Left kidney (tissue), 8 donors: ENCODE measurements at places on chromosomes 11 and 22. TPM values are rescaled to one million over a fixed set of nuclear protein-coding genes. Genes with fewer than 3 reads are reported as not detected.

DNA sequence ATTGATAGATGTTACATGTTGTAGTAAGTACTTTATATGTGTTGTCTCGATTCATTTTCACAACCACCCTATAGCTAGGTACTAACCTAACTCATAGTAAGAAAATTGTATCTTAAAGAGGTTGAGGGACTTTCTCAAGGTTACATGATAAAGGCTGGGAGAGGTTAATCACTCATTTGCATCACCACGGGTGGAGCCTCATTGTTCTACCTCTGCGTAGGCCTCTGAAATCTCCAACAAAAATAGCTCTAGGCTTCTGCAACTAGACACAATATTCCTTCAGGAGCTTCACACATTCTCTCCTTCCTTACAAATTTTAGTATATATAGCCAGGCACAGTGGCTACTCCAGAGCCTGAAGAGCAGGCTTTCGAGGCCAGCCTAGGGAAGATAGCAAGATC is 408.9 kb upstream of the ANO5 start:
- no peak for DNase-seq

The LINC01488 gene
- polyA plus RNA-seq, result not detected

DNA sequence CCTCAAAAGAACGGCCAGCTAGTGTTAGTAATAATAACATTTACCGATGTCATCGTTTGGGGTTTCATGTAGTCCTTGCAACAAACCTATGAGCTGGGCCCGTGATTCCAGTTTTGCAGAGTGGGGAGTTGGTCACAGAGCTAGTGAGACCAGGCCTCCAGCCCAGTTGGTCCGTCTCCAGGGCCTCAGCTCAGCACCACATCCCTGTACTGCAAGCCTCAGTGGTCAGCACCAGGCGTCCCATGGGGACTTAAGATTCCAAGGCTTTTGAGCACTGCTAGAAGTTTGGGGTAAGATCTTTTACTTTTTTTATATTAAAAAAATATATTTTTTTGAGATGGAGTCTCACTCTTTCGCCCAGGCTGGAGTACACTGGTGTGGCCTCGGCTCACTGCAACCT is 1.1 kb upstream of the TSGA10IP start:
- DNase-seq, result no peak

The GPHA2 gene
- polyA plus RNA-seq, result 2.6 TPM

DNA sequence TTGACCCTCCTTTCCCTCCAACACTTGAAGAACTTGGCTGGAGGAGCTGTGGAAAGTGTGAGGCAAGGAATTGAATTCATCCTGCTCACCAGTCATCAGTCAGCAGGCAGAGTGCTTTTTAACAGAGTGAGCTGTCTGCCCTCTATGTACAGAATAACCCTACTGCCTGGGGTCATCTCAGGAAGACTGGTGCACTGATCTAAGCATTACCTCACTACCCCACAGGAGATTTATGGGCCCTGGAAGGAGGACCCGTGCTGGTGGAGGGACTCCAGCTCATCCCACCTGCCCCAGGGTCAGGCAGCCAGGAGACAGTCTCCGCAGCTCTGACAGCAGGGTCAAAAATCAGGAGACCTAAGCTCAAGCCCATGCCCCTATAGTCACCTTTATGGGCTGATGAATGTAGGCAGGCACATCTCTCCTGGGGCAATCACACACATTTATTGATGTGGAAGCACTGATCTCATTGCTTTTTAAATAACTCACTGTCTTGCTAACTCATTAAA is 270.8 kb upstream of the SESN3 start:
- DNase-seq, result no peak

The MS4A15 gene
- not detected for polyA plus RNA-seq

GRCh38 chr11:112539741-112540140 is 279.1 kb upstream of the PLET1 start:
- DNase-seq, result no peak

The P4HA3 gene
- polyA plus RNA-seq, result 1.0 TPM

The MYO7A gene
- polyA plus RNA-seq, result 3.7 TPM

DNA sequence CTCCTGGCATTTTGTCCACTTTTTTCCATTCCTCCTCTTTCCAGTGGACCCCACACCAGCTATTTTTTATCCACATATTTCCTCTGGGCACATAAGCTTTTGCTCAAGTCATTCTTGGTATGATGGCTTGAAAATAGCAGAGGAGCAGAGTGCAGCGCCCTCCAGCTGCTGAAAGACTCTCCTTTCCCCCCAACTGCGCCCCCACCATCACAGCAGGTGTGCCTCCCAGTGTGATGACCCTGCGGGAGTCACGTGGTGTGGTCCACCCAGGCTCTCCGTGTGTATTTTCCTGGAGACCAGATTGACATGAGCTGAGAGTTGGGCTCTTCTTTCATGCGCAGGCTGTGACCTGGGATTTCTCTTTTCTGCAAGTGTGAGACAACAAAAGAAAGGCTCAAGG is 1241.6 kb downstream of the TBC1D22A start:
- no peak for DNase-seq

The HTR3B gene
- polyA plus RNA-seq, result 0.12 TPM

The HEPACAM gene
- 2.2 TPM for polyA plus RNA-seq

DNA sequence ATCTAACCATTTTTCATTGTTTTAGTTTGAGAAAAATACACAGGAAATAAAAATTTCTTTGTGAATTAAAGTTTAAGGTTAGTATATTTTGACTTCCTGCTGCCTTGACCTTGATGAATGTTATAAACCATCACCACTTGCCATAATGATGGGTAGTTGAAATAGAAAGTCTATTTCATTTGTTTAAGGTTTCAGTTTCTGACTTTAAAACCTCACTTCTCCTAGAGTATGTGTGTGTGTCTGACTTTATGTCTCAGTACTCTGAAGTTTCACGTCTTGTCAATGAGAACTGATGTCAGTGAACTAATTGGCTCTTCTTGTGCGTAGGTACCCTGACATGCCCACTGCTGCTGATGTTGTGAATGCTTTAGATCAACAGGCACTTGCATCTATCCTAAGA is 188.2 kb downstream of the METTL15 start:
- no peak for DNase-seq

- no peak for DNase-seq
These were observed 71.1 kb upstream of the WNT7B start for GRCh38 chr22:46047841-46048595.

The GAL gene
- 0.23 TPM for polyA plus RNA-seq

GRCh38 chr22:35834061-35834460 is 116.4 kb downstream of the APOL5 start:
- no peak for DNase-seq

The KLHDC7B gene
- 0.10 TPM for polyA plus RNA-seq

The FZD4 gene
- polyA plus RNA-seq, result 91.3 TPM

The DEPDC7 gene
- polyA plus RNA-seq, result 8.6 TPM

DNA sequence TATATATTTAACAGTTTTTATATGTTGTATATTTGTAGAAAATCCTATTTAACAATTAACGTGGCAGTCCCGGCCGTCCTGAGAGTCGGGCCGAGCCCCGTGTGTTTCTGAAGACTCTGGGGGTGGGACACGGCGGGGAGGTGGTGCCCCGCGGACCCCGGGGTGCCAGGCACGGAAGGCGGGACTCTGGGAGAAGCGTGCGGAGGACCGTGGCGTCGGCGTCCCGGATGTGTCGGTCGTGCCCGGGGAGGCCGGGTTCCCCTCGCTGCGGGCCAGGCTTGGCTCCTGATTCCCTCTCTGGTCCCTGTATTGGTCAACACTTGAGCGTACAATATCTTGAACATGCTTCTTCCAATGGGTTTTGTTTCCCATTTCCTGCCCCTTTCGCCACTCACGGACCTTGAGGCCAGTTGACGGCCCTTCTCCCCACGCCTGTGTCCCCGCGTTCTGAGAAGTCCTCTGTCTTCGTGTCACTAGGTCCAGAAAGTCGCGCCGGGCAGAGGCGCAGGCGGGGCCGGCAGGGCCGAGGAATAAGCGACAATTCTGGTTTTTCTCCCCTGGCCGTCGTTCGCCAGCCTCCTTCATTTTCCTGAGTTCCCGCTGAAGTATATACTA is 1076.7 kb downstream of the BRD1 start:
- DNase-seq, result no peak

GRCh38 chr22:33952776-33953175 is 32.5 kb upstream of the LARGE1 start:
- no peak for DNase-seq

GRCh38 chr11:77407613-77408012 is 66.3 kb downstream of the PAK1 start:
- DNase-seq, result no peak

DNA sequence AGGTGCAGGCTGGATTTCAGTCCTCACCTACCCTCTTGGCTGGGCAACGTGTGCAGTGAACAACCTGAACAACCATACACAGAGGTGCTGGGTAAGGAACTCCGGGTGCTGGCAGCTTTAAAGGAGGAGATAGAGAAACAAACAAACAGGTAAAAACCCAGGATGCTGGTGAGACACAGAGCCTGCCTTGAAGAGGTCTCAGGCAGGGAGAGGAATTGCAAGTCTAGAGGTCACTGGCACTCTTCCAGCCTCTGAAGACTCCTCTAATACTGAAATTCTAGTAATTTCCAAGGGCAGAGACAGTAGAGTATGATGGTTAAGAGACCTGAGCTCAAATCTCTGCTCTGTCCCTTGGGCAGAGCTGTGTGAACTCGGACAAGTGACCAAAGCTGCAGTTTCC is 192.5 kb downstream of the CEP164 start:
- no peak for DNase-seq

The CCDC15 gene
- polyA plus RNA-seq, result 5.6 TPM

The MAJIN gene
- 0.88 TPM for polyA plus RNA-seq

DNA sequence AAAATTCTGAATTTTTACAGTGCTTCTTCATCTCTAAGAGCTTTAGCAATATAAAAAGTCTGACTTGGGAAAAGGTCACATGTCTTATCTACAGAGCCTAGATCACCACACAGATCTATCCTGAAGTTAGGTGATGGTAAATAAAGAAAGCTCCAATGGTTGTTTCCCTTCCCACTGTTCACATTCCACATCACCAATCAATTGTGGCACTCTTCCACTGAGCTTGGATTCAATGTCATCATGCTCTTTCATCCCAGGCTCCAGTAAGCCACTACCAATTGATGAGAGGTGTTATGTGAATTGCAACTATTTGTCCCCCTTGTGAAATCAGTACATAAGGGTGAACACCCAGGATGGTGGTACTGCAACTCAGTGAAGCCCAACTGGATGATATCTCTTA is 47.8 kb downstream of the ALG9 start:
- no peak for DNase-seq

GRCh38 chr11:123616505-123617198 is 37.8 kb downstream of the SCN3B start:
- no peak for DNase-seq

The PITPNB gene
- 79.5 TPM for polyA plus RNA-seq

DNA sequence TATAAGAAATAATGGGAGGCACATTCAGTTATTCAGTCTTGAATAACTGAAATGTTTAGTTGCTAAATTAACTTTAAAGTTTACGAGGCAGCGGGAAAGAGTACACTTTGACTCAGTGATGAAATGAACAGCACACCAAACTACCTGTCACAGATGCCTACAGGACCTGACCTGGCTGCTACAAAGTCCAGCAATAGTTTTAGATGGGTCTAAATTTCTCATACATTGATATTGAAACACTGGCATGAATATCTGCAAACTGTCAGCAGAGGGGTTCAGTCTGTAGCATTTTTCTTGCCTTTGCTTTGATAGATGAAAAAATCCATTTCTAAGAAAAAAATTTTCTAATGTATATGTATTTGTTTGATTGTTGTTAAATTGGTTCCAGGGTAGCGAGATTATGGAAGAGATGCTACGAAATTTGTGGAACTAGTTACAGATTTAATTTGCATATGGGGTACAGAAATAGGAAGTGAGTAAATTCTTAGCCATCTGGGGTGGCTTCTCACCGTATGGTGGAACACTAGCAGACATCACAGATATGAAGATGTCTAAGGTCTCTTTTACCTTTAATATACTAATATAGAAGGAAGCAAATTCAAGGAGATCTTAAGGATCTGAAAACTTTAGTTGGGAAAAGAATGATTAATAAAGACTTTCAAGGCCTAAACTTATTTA is 20.8 kb upstream of the GAB2 start:
- no peak for DNase-seq

The MN1 gene
- 11.7 TPM for polyA plus RNA-seq

DNA sequence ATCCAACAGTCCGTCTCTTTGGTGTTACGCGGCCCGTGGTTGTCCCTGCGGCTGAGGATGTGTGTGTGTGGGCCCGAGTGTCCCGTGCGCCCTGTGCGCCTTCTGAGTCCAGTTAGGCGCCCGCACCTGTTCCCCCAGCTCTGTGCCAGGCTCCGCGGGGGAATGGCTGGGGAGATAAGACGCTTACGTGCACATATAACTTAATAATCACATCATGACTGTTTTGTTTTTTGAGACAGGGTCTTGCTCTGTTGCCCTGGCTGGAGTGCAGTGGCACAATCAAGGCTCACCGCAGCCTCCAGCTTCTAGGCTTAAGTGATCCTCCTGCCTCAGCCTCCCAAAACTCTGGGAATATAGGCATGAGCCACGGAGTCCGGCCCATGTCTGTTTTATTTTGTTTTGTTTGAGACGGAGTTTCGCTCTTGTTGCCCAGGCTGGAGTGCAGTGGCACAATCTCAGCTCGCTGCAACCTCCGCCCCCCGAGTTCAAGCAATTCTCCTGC is 817 bp downstream of the ARL2 start:
- no peak for DNase-seq

DNA sequence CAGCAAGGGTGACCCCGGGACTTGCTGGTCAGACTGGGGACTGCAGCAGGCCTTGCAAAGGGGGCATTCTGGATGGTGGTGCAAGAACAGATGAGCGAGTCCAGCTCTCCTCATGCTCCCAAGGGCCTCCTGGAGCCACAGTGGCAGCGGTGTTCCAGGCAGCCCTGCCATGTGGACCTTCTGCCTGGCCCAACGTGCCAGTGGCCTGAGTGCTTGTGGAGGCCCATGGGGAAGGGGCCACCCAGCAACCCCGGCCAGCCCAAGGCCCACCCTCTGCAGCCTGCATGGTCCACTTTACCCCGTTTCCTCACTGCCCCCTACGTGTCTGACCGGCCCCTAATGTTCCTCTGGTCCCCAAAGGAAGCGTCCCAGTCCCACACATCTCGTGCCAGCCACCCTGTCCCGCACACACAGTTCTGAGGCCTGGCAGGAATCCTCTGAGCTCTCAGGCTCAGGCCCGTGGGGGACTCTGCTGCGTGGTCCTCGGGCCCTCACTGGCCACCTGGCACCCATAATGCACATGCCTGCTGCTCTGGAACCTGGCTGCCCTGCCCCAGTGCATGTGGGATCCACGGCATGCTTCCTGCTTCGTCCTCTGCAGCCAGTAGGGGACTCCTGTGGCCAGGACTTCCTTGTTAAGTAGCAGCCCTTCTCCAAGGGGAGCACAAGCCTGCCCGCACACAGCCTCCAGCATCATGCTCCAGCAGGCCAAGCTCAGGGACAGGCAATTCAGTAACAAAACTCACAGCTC is 85.5 kb downstream of the DGCR2 start:
- no peak for DNase-seq

The LIF gene
- polyA plus RNA-seq, result 1.6 TPM

GRCh38 chr22:46099740-46100139 is 50.6 kb upstream of the PPARA start:
- DNase-seq, result no peak

The SCUBE1 gene
- 8.7 TPM for polyA plus RNA-seq

The TNNI2 gene
- 0.32 TPM for polyA plus RNA-seq

DNA sequence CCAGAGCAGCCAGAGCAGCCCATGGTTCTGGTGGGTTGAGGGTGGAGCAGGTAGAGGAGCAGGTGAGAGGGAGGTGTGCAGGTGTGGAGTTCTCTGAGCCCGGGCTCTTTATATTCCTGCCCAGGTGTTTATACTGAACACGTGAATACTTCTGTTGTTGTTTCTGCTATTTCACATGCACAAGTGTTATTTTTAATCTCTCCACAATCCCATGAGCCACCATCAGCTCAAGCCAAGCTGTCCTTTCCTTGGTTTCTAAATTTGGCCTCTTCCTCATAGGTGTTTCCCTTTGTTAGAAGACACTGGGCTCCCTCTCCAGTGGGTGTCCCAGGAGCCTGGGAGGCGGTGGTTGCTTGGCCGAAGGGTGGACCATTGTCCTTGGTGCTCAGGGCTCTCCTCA is at the start of gene KRTAP5-3:
KRTAP5-3 (minus strand) TSS at position 101 of the 400 bp plus-strand sequence; CDS start at position 23, 78 bp downstream.
- no peak for DNase-seq
